Activated gamma-delta T cell (primary cell): ENCODE measurements at places on chromosomes 13 and 19.

DNA sequence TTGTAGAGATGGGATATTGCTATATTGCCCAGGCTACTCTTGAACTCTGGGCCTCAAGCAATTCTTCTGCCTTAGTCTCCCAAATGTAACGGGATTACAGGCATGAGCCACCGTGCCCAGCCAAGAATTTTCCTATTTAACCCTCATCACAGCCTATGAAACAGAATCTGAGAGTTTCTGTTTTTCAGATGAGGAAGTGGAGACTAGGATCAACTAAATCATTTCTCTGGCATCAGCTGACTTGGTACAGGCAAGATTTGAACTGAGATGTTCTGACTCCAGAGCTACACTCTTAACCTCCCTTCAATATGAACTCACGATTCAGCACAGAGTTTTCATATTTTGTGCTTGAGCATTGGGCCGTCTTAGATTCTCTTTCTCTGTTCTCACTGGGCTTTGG, 8.1 kb downstream of the ZNF460 start:
- DNase-seq = no peak

- DNase-seq = no peak
Measured at GRCh38 chr19:53577968-53578367, 40.0 kb downstream of the ZNF331 start.

- DNase-seq = no peak
Measured at GRCh38 chr13:79307866-79308298, 98.2 kb downstream of the RBM26 start.

GRCh38 chr13:112634102-112634501, 46.1 kb upstream of the TUBGCP3 start:
- no peak for DNase-seq

GRCh38 chr13:34506796-34507195, 435.3 kb upstream of the NBEA start:
- DNase-seq = no peak

- no peak for DNase-seq
Measured at GRCh38 chr19:11125994-11126685, 29.4 kb downstream of the SPC24 start.

DNA sequence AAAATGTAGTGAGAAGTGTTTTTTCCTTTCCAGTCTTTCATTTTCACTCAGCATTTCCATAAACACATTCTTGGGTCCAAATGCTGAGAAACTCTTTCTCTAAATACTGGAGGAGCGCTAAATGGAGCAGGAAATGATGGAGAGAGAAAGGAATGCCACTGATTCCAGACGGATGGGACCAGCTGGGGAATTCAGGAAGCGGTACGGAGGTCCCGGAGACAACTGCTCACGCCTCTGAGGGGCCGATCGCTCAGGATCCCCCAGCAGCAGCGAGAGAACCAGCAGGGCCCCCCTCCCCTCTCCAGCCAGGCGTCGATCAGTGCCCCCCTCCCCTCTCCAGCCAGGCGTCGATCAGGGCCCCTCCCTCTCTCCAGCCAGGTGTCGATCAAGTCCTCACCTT, 13.2 kb downstream of the RASA3 start:
- DNase-seq = no peak

DNA sequence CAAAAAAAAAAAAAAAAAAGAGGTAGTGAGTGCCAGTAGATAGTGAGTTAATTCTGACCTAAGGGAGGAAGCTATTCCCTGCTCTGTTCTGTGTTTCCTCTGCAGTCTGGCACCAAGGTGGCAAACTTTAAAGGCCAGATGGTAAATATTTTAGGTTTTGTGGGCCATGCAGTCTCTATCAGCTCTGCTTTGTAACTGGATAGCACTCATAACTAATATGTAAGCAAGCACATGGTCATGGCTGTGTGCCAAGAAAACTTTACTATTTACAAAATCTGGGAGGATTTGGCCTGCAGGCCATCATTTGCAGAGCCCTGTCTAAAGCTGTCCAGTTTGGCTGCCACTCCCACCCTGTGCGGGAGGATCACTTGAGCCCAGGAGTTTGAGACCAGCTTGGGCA, 4.3 kb downstream of the PIN1 start:
- no peak for DNase-seq

DNA sequence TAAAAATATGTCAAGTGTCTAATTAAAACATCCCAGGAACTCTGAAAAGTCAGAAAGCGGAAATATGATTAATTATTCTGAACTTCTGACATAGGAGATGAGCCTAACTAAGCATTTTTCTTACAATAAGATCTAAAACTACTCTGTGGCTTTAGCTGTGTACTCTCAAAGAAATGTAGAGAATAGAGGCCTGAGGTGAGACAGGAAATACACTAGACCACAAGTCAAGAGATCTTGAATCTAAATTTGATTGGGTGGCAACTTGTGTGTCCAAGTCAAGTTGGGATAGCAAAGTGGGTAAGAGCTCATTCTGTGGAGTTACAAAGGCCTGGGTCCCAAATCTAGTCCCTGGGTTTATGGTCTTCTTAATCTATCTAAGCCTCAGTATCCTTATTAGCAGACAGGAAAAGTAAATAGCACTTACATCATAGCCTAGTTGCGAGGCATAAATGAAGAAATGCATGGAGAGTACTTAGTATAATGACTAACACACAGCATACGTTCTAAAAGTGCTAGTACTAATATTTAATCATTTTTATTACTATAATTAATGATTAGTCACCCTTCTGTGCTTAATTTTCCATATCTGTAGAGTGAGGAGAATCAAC, 9.4 kb upstream of the LRRC63 start:
- no peak for DNase-seq

GRCh38 chr19:55189403-55189835, 9.3 kb upstream of the SYT5 start:
- no peak for DNase-seq

- DNase-seq = no peak
Measured at GRCh38 chr19:14091813-14092462, 1.4 kb upstream of the SAMD1 start.

- DNase-seq = no peak
Measured at GRCh38 chr19:18253716-18254115, 20.5 kb downstream of the IQCN start.

DNA sequence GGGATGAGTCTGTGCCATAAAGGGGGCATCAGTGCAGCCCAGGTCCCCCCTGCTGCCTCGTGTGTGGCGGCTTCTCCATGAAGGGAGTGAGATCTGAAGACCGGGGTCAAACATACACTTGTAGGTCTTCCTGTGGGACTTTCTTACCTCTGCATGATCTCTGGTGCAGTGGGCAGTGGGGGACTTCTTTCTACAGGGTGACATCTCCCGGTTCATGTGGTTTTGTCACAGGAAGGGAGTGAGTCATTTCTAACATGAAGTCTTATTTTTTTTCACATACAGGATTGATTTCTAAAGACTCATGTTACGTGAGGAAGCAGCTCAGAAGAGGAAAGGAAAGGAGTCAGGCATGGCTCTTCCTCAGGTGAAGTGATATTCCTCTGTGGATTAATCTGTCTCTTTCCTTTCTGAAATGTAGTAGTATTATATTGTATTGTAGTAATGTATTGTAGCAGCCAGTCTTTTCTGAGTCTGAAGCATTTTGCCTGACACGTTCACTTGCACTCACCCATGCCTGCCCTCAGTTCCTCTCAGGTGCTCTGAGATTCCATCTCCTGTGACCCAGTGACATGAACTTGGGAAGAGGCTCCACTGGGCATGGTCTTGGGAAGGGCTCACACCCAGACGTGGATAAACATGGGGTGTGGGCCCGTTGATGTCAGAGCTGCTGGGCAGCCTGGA, 15.7 kb downstream of the ZNF808 start:
- DNase-seq = no peak

DNA sequence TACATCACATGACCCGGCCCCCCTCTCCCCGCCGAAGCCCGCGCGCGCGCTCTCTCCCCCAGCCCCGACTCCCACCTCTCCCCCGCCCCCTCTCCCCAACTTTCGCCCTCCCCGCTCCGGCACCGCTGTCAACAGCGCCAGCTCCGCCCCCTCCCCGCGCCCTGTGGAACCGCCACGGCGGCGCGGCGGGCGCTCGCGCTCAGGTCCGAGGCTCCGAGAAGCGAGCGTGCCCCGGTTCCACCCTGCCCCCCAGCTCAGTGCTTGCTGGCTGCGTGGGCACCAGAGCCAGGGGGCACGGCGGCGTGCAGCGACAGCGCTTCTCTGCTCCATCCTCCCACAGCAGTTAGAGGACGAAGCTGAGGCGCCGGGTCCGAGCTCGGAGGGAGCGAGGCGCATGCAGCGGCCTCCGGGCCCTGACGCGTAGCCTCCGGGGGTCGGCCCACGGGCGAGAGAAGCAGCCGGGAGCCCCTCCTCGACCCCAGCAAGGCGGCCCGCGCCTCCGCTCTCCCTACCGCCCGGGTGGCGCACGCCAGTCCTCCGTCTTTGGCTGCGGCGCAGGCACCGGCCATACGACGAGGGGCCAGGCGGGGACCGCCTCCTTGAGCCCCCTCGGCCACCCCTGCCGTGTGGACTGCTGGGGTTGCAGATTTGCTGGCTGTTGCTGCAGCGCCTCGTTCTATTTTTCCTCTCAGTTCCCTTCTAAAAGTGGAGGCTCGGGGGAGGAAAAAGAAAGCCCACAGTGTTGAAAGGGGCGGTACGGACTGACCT, 109.5 kb downstream of the KCNRG start:
- DNase-seq = peak; percentile 97

DNA sequence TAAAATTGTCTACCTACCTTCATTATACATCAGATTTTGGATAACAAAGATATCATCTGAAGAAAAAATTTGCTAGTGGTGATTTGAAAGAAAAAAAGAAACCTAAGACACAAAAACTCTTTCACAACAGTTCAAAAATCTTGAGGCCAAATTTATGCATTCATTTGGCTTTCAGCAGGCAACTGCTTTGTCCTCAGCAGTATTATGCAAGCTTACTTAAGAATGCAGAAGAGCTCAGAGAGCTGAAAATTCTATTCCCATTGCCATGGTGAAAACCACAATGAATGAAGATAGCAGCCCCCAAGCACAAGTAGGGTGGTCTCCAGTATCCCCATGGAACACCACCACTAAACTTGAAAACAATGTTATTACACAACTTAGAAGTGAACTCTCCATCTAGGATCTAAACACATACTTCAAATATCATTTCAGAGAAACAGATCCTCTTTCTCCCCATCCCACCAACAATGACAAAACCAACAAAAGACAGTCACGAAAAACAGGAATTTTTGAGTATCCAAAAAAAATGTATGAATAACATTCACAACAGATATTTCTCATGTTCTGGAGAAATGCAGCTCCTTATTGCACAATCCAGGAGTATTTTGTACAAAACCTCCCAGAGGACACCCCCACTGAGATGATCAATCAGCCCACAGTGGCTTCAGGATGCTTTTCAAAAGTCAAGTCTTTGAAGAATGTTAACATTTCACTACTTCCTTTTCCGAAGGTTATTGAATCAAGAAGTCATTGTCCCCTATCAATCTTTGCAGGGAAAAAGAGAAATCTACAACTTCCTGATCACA, 192.7 kb downstream of the LHFPL6 start:
- no peak for DNase-seq

- no peak for DNase-seq
Measured at GRCh38 chr13:108154421-108154858, 60.9 kb downstream of the LIG4 start.

GRCh38 chr19:8387688-8388611, 2.2 kb upstream of the RAB11B start:
- no peak for DNase-seq

- no peak for DNase-seq
Measured at GRCh38 chr13:110286833-110287819, 19.8 kb downstream of the COL4A1 start.

DNA sequence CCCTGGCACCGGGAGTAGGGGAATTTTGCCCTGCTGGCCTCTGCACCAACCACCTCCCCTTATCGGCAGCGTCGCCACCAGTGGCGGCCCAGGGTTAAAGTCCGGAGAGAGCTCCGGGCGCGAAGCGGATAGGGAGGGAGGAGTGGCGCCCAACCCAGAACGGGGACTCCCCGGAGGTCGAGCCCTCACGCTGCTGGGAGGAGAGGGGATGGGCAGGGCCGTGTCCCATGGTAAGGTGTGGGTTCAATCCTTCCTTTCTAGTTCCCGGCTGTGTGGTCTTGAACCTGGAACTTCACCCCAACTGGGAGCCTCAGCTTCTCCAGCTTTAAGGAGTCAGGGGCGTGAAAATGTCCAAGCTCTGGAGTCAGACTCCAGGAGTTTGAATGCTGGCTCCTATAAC, 23.3 kb upstream of the BCL3 start:
- DNase-seq = no peak

GRCh38 chr13:79659121-79659521, 178.2 kb downstream of the NDFIP2 start:
- DNase-seq = no peak

GRCh38 chr19:49071860-49072547, 495 bp downstream of the KCNA7 start:
- no peak for DNase-seq

GRCh38 chr13:39484506-39485313, 118.3 kb downstream of the LHFPL6 start:
- no peak for DNase-seq

DNA sequence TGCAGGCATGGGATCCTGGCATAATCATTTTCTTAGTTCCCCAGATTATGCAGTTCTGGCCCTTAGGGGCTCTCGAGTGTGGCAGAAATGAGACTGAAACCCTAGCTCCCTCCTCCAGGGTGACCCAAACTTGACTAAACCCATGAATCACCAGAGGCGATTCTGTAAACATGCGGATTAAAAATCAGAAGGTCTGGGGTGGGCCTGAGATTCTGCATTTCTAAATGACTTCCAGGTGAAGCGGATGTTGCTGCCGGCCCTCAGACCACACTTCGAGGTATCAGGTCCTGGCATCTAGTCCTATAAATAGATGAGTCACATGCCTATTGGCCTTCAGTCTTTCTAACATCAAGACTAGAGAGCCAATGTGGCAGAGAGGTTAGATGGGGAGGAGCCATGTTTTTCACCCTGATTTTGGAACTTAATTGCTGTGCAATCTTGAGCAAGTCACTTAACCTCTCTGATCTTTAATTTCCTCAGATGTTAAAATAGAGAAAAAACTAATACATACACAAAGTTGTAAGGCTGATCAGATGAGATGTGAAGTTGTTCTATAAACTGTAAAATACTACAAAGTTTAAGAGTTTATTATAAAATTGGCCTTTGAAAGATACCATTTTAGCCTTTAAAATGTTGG, 431.2 kb downstream of the FOXO1 start:
- DNase-seq = no peak
